ENCODE measurements at places on chromosomes 7 and 10.

GRCh38 chr10:127887541-127888415 lies 5.0 kb downstream of the CLRN3 start:
- no peak for DNase-seq

DNA sequence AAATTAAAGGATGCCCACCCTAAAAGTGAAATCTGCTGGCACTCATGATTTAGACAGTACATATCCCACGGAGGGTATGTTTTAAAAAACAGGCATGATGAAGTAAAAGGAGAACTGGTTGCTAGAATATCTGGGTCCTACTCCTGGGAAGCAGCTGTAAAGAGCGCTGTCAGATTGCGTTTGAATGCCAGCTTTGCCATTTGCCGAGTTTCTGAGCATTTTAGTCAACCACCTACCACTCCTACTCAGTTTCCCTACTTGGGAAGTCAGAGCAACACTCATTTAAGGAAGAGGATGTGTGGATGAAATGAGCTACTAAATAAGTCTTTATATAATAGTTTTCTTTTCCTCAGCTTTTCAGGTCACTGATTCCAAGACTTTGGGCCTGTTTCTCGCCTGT lies 1.1 kb upstream of the UMAD1 start:
- DNase-seq = no peak

- no peak for DNase-seq
These were observed 19.2 kb downstream of the TMEM273 start for GRCh38 chr10:49168831-49169500.

DNA sequence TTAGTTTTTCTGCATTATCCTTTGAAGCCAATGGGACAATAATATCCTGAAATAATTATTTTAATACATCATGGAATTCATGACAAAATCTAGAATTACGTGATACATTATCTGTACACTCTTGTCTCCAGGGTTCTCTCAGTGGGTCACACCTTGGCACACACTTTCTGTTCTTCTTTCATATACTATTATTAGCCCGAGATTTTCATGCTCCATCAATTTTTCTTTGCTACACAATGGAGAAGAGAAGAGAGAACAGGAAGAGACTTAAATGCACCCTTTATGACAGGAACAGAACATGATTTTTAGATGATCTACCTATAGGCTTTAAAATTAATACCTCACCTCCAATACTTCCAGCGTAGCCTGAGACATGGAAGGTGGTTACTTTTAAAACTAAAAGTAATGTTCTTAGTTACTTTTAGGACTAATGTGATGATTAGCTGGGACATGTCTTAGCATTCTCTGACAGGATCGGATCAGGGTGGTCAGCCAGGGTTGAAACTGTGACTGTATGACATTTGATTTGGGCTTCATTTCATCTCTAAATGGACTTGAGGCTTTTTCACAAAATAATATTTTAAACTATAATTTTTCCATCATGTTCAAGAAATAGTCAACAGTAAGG lies 148.2 kb upstream of the WNT16 start:
- no peak for DNase-seq

DNA sequence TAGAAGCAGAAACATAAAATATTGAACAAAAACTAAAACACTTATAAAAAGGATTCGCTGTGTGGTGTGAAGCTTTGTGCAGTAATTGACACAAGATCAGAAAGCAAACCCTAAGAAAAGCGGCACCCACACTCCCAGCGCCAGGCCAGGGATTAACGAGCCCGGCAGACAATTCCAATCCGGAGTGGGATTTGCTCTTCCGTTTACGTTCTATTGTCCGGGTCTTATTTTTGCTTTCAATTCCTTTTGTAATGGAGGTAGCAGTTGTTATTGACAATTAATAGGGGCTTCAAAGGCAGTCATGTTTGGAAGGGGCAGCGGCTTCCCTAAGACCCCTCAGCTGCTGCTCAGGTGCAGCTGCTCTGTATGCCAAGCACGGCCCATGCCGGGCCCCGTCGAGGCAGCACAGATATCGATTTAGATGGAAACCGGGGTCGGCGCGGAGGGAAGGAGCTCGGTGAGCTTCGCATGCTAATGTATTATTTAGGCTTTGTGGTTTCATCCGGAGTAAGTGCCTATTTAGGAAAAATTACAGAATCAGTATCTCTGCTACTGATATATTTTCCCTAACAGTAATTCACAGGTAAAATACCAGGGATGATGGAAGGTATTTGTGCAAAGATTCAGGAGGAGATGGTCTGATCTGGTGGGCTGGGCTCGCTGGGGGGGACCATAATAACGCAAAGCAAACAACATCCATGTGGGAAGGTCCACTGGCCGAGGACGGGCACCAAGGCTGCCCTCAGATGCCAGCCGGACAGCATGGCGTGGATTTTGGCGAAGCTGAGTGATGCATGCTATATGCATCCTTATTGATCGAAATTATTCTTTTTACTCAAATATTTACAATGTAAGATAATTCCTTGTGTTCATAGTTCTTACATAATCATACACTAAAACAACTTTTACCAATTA lies 561.7 kb downstream of the PTPRN2 start:
- no peak for DNase-seq

GRCh38 chr7:135510592-135511183 lies 786 bp upstream of the CNOT4 start:
- DNase-seq = no peak

DNA sequence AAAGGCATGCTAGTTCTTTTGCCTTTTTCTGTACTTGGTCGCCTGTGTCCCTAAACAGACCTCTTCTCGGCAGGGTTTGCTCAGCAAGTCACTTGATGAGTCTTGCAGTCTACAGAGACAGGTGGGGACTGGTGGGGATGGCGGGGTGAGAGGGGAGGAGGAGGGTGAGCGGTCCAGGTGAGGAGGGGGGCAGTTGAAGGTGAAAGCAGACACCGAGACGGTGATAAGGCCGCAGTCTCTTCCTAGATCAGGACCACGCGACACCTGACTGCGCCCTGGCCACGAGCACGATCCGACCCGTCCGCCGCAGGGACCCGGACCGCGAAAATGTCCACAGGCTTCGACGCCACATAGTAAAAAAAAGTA lies 566 bp downstream of the ASNS start:
- DNase-seq = no peak

GRCh38 chr7:29145553-29146056 lies 732 bp downstream of the CPVL start:
- DNase-seq = no peak

DNA sequence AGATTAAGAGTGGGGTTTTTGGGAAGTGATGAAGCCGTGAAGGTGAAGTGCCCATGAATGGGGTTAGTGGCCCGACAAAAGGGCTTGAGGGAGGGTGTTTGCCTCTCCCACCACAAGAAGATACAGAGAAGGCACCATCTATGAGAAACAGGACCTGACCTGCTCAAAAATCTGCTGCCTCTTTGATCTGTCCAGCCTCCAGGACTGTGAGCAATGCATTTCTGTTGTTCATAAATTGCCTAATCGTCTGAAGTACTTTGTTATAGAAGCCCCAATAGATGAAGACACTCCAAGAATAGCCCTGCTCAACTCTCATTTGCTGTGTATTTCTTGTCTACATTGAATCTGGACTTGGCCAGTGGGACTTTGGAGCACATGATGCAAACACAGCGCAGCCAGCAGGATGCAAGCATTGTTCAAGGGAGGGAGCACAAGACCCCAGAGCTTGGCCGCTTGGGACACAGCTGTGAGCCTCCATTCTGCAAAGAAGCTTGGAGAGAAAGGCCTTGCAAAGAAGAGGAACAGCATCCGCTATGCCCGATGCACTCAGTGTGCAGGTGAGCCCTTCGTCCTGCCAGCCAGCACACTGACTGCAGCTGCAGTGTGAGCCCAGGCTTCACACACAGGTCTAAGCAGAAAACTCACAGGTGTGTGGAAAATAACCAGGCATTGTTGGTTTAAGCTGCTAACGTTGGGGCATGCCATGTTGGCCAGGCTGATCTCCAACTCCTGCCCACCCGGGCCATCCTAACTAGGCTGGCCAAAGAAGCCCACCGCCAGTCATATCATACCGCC lies 73.2 kb upstream of the KLF6 start:
- no peak for DNase-seq

- DNase-seq = peak; percentile 7
These were observed 167.6 kb downstream of the SNX13 start for GRCh38 chr7:17772581-17773288.

GRCh38 chr10:95841661-95842498 lies 65.9 kb upstream of the CC2D2B start:
- peak; percentile 61 for DNase-seq

GRCh38 chr7:137801003-137801402 lies 45.8 kb downstream of the DGKI start:
- DNase-seq = no peak

DNA sequence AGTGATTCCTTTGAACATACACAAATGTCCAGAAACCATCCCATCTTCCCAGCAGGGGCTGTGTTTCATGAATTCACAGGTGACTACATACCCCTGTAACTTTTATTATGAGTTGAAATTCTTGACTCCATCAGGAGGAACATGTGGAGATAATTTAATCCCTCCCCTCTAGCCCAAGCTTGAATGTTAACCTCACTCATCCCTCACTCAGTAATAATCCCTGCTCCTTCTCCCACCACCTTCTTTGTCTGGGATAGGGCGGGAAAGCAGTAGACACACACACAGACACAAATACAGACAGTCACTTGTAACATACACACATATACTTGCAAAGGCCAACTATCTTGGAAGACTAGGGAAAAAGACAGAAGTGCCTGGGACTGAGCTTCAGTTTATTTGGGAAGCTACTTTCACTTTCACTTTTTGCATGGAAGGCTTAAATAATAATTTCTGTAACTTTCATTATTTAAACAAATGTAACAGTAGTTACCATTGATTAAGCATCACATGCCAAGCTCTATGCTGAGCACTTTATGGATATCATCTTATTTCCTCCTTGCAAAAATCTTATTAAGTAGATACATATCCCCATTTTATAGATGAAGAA lies 7.3 kb downstream of the AASS start:
- no peak for DNase-seq

- no peak for DNase-seq
These were observed 148.1 kb downstream of the SLC25A13 start for GRCh38 chr7:96173781-96174180.

DNA sequence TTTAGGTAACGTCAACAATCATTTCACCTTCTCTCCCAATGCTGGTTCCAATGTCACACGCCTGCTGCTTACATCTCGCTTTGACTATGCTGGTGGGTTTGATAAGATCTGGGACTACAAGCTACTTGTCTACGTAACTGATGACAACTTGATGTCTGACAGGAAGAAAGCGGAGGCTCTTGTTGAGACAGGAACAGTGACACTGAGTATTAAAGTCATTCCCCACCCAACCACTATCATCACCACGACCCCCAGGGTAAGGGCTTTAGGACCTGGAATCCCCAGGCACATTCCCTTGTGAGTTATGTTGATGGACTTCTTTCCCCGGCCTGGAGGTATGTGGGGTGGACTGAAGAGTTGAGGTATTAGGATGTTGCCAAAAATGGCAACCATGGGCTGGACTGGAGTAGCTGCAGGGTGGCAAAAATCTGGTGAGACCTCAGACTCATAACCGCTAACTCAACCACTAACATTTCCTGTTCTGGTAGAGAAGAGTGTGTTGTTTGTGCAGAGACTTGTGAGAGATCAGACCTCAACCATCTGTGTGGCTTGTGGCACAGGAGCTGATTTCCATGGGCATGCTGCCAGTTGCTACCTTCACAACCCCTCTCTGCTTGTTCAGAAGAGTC lies 59.2 kb downstream of the CDHR3 start:
- DNase-seq = peak; percentile 64

- no peak for DNase-seq
These were observed 6.0 kb downstream of the RGS10 start for GRCh38 chr10:119536508-119537025.

- DNase-seq = no peak
These were observed 217.1 kb upstream of the DPP6 start for GRCh38 chr7:153835103-153835502.

GRCh38 chr10:124508070-124508667 lies 46.5 kb downstream of the LHPP start:
- no peak for DNase-seq

- DNase-seq = no peak
These were observed 1.2 kb downstream of the BMI1 start for GRCh38 chr10:22321924-22322640.

DNA sequence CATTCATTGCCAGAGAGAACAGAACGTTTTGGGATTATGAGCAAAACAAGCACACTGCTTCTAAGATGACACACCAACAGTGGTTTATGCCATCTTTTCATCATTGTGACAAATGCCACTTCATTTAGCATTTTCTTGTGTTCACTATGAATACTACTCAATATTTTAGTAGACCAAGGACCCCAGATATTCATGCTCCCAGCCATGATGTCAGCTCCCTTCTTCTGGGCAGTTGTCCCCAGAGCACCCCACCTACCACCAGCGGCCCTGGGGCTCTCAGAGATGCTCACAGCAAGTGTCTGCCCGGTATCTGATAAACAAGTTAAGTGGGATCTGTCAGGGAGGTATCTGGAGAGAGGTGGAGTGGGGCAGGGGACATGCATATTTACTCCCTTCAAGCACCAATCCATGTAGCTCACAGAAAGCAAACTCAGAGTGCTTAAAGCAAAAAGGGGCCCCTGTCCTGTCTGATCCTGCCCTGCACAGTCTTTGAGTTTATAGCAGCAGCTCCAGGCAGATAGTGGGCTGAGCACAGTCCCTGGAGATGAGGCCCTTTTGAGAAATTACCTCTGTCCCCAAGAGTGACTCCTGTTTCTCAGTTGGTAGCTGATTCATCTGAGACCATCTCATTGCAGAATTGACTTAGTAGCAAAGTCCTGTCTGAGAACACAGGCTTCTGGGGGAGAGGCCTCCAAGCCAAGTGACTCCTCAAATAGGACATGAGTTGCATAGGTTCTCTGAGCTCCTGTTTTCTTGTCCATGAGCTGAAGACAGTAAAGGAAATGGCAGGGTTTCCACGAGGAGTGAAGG lies 281.8 kb upstream of the KLF6 start:
- no peak for DNase-seq

- no peak for DNase-seq
These were observed 133.2 kb downstream of the VPS50 start for GRCh38 chr7:93365341-93365740.

DNA sequence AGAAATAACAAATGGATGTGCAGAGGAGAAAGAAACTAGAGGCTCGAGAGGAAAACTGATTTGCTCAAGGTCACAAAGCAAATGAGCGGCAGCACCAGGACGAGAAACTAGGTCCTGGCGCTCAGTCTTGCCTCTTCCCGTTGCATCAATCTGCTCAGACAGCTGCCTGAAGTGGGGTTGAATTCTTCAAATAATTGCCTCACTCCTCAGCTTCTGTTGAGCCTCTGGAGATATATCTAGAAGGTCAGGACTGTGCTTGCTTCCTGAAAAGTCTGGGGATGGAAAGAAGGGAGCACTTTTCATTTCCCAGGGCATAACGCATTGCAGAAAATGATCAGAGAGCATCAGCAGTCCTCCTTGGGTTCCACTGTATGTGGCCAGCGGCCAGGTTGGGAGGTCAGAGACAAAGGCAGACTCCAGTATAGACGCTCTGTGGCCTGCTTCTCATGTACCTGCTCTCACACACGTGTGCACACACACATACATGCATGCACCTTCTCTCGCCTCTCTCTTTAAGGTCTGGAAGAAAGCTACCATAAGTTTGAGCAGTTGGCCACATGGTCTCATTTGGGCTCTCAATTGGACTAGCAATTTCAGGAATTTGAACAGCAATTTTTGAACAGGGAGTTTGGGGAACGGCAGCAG lies 83.7 kb upstream of the DUSP5 start:
- DNase-seq = no peak

- no peak for DNase-seq
These were observed 43.2 kb downstream of the HTRA1 start for GRCh38 chr10:122504610-122504950.

Data from CD4-positive, CD25-positive, alpha-beta regulatory T cell (primary cell).